ENCODE measurements at places on chromosomes 12 and 14.

DNA sequence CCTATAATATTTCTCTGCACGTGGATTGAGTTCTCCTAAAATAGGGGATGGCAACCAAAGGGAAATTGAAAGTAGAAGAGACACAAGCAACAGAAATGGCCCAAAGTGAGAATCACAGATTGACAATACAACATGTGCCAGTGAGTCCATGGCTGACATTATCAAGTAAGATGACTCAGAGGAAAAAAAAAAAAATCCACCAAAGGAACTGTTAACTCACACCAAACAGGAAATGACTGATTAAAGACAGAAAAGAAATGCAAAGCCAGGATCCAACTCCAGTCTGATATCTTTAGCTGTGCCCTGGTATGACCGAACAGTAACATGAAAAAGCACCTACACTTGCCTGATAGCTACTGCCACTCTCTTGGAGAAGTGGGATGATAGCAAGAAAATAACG, 485.0 kb downstream of the PRKD1 start:
- DNase-seq, result no peak

GRCh38 chr12:84290168-84290567, 622.4 kb downstream of the SLC6A15 start:
- no peak for DNase-seq

GRCh38 chr12:131905630-131906091, 11.2 kb downstream of the ULK1 start:
- DNase-seq, result no peak

GRCh38 chr14:100867631-100868315, 35.7 kb downstream of the RTL1 start:
- no peak for DNase-seq

GRCh38 chr14:71776471-71777360, 155.5 kb upstream of the RGS6 start:
- DNase-seq, result no peak

- no peak for DNase-seq
Observed at GRCh38 chr12:2613326-2614073, 181.3 kb upstream of the FKBP4 start.

- DNase-seq, result no peak
Observed at GRCh38 chr12:88897723-88898122, 317.5 kb upstream of the KITLG start.

- DNase-seq, result no peak
Observed at GRCh38 chr12:125533434-125534029, 468.3 kb downstream of the AACS start.

DNA sequence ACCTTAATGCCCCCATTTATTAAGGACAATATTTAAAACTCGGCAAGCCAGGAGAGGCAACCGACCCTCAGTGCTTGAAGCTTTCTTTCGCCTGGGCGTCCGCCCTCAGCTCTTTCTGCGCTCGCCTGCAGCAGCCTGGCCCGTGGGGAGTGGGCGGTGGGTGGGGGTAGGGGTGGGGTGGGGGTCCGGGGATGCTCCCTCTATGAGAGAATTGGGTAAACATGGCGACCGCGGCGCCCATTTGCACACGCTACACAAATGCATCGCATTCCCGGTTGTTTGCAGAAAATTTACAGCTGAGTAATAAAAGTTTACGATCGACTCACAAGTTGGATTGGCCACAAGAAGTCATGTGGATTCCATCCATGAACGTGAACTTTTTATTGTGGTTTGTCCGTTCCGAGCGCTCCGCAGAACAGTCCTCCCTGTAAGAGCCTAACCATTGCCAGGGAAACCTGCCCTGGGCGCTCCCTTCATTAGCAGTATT, 7.7 kb downstream of the HOXC8 start:
- DNase-seq, result no peak

DNA sequence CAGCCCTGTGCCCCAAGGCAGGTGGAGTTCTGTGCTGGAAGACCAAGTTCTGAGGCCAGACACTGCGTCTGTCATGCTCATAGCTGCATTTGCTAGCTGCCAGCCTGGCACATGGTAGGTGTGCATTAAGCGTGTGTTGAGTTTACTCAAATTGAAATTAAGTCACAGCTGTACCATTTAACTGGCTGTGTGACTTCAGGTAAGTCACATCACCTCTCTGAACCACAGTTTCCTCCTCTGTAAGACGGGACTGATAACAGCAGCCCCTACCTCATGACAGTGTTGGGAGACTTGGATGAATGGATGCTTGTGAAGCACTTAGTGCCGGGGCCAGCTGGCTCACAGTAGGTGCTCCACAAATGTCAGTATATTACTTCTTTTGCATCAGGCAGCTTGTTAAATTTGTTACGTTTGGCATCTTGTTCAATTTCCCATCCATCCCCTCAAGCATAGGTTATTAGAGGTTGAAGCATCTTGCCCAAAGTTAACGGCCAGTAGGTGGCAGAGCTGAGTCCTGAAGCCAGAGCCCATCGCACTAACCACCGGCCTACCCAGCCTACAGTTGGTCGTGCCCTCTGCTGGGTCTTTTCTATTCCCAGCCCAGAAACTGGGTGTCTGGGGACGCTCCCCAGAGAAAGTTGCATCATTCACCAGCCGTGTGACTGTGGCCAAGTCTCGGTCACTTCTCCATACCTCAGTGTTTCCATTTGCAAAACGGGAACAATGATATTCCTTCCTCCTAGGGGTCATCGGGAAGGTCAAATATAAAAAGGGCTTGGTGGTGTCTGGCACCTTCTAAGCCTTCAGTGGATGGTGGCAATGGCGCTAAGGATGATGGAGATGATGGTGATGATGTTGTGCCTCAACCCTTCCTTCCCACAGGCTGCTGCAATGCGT, 4.5 kb downstream of the DAO start:
- DNase-seq, result peak; percentile 69

DNA sequence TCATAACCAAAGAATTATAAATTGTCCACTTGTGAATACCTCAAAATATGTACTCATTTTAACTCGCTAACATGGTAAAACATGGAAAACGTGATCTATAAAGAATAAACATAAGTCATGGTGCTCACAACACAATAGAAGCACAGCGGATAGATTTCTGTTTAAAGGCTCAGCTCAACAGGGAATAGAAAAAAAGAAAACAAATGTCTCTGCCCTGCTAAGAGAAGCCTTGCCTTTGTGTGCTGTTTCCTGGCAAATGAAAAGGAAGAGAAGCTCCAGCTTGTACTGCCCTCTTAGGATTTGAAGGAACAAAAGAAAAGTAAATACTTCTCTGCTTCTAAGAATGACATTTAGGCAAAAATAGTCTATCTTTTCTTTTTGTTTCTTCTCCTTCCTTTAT, 121.0 kb upstream of the KRR1 start:
- DNase-seq, result no peak

DNA sequence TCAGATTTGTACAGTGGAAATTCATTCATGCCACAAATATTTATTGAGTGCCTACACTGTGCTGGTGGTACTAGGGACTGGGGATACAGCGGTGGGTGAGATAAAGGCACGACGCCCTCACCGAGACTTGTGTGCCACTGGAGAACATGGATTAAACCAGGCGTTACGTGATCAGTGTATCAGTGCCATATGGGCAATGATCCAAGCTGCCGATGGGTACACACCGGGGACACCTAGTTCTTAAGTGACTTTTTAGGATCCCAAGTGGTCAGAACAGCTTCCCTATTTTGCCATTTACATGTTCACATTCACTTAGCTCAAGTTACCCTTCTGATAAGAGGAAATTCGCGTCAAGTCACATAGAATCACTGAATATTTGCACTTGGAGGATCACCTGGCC, 236.7 kb downstream of the CACNA1C start:
- no peak for DNase-seq

DNA sequence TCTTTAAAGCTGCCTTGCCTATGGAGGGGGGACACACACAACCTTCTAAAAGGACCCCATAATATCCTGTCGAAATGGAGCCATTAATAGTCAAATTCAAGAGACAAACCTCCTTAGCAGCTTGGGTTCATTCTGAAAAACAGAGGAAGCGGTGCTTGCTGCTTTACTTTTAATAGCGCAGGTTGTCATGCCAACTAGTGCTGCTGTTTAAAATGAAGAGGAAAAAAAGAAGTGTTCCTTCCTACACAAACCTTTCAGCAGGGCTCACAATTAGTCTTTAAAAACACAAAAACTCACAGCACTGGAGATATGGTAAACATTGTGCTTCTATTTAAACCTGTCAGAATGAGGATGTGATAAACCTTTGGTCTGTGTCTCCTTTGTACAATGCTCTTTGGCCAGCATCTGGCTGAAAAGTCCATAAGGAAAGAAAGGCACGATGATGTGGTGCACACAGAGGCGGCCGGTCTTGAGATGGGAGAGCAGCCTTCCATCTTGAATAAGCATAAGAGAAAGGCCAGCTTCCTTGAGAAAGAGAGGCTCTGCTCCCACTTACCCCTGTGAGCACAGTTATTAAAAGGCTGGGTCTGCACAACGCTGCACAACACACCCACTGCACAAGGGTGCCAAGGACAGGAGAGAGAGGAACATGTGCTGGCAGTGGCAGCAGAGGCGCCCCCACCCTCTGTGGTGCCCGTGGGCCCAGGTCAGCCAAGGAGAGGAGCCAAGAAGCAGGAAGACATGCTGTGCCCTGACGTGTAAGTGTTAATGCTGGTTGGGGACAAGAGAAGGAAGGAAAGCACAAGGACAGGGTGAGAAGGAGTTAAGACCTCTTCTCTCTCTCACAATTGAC, 144.6 kb downstream of the TTC7B start:
- no peak for DNase-seq

- no peak for DNase-seq
Observed at GRCh38 chr14:26589925-26590324, 7.9 kb downstream of the NOVA1 start.

DNA sequence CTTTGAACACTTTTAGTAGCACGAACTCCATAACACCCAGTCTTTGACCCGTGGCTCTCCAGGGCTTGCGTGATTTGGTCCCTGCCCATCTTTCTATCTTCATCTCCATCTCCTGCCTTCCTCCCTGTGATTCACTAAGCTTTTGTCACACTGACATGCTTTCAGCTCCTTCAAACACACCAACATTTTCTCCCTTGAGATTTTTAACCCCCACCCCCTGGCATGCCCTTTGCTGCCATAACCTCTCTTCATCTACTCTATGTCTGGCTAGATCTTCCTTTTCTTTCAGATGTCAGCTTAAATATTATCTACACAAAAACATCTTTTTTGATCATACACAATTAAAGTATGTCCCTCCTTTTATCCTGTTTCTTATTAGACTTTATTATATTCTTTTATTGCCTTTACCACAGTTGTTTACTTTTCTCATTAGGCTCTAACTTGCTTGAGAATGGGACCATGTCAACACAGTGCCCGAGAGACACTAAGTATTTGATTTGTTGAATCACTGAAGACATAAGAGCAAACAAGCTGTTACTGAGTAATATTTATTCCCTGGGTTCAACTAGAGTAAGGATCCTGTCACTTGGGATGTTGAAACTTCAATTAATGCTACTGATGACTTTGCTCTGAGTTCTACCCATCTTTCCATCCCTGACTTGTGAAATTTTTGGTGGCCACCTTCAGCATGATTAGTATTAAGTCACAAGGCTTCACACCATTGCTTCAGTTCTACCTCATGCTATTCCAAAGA, 387.3 kb downstream of the LRIG3 start:
- no peak for DNase-seq

DNA sequence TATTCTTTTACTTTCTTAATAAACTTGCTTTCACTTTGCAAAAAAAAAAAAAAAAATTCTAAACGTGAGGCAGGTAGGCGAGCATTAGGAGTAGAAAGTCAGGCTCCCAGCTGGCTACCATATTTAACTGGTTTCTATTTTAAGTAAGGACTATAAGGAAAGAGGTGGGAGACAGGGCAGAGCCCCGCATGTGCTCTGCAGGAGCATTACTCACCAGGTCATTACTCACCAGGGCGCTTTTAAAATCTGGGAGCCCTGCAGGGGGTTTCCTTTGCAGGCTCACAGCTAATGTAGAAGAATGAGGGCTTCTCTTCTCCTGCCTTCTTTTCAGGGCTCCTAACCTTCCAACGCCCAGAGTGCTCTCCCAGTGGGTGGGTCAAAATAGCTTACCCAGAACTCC, 14.0 kb upstream of the DPF3 start:
- no peak for DNase-seq
